ENCODE measurements at places on chromosomes 1 and 21.

DNA sequence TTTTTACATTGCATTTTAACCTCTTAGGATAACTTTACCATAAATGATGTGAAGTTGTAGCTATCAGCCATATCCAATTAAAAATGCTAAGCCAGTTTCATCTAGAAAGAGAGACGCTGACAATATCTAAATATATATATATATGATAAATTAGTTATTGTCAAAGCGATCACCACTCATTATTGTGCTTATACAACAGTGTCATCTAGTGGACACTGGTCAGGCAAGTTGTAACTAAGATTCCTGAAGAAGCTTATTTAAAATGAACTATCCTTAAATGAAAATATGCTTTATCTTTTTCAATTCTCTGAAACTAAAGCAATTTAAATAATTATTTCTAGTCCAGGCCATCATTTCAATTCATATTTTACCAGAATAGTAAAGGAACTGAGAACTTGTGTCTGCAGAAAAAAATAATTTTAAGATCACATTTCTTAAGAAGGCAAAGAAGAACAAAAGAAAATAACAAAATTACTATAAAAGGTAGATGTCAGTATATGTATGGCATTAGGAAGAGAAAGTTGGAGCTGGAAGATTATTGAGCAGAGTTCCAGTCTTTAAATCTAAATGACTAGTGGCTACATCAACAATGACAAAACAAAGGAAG, 193.3 kb upstream of the SNX7 start:
- no peak for DNase-seq

DNA sequence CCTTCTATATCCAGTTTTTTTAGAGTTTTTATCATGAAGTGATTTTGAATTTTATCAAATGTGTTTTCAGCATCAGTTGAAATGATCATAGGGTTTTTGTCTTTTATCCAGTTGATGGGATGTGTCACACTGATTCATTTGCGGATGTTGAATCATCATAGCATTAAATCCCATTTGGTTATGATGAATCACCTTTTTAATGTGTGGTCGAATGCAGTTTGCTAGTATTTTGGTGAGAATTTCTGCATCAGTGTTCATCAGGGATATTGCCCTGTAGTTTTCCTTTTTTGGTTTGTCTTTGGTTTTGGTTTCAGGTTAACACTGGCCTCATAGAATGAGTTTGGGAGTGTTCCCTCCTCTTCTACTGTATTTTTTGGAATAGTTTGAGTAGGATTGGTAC, 80.3 kb downstream of the DIRAS3 start:
- no peak for DNase-seq

- DNase-seq, result peak; percentile 80
Measured at GRCh38 chr1:151189637-151190445, at the start of gene VPS72. Gene VPS72 (minus strand): TSS chr1:151190197. CDS start chr1:151190121, 76 bp downstream.

GRCh38 chr1:200351826-200352549, 57.8 kb downstream of the ZNF281 start:
- DNase-seq, result no peak

- DNase-seq, result no peak
Measured at GRCh38 chr21:43740497-43741156, 21.7 kb downstream of the PDXK start.

All from stimulated activated CD8-positive, alpha-beta memory T cell treated with anti-CD3 and anti-CD28 coated beads, Interleukin-7, amount 100 ng/mL, for 4 hours (primary cell).